Progenitor cell of endocrine pancreas (in vitro differentiated cells): ENCODE measurements at places on chromosomes 11 and 22.

DNA sequence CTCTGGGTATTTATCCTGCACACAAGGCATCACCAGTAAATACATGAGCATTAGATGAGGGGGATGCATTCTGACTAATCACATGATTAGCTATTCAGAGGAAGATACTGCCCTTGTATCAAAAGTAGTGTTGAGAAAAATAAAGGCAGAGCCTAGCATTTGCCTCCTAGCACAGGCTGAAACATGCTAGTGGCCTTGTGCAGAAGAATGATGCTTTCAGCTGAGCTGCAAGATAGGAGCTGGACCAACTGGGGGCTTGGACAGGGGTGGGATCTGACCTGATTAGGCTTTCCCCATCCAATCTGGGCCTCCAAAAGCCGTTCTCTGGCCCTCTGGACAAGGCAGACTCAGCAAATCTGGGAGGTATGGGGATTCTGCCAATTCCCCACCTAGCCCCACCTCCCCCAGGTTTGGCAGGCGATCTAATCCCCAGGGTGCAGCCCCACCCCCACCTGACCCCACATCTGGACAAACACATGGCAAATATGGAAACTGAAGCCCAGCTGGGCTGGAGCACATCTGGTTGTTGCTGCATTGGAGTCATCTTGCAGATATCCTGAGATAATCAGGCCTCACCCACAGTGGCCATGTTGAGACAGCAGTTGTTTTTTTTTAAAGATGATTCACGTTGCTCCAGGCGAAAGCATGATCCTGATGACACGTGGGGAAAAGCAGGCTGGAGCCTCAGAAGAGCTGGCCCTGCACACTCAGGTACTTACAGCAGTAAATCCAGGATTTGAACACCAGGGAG lies 4.4 kb upstream of the MISFA start:
- DNase-seq = no peak

DNA sequence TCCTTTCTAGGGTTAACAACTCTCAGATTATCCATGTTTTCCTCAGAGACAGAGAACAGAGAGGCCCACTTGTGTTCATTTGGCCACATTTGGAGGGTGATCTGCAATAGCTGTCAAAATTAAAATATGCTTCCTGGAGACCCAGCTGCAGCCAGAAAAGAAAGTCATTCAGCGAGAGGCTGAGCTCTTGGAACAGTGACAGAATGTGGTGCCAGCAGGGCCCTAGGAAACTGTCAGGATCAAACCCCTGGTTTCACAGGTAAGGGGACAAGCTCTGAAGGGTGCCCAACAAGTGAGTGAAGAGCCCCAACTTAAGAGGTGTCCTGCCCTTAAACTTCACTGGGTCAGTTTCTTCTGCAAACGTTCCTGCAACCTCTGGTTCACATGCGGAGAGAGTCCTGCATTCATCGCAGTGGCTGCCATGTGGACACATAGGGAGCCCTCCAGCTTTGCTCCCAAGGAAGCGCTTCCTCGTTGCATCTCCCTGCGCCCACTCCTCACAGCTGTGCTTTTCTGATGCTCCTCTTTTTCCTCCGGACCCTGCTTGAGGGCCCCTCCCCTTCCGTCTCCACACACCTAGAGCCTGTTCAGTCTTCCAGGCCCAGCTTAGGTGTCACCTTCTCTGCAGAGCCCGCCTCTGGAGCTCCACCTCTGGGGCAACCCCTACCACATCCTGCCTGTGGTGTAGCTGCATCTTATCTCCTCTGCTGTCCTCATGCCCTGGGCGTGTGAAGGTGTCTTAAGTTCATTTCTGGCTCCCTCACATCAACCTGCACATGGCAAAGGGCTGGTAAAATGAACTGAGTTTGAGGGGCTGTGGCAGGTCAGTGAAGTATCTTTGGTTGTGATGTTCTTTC lies 3.9 kb downstream of the UCP3 start:
- no peak for DNase-seq

DNA sequence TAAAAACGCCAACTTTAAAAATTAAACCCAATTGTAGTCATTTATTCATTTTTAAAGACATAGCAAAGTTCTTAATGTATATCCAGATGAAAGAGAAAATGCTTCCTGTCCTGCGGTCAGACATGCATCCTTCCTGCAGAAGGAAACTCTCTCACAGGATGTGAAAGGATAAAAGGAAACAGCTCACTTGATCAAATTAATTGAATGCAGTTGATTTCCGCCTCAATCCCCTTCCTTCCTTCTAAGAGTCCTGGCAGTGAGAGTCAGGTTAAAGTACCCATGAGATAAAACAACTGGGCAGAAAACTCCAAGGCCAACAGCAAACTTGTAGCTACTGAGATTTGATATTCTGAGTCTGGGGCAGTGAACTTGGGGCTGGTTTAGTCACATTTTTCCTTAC lies 38.5 kb downstream of the CWC15 start:
- no peak for DNase-seq

DNA sequence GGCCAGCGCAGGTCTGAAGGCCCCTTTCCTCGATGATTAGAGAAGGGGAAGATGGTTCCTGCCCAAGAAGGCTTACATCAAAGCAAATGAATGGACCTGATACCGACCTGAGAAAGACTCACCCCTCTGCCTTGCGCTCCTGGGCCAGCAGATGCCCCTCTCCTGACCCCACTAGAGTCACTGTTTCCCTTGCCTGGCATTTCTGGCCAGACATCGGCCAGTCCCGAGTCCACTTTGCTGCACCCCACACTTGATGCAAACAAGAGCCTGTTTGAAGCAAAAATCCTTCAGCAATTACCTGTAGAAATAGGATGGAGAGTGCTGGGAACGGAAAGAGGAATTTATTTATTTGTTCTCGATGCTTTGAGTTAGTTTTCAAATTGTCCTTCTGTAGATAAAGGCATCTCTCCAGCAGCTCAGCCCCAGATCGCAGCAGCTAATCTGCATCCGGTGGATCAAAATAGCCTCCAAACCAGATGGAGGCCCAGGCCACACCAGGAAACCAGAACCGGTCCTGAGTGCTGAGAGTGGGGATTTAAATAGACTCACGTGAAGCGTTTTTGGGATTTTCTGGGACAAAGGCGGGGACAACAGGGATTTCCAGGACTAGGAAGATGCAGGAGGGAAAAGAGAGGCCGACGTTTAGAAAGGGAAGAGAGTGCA lies 148.6 kb downstream of the TRIM29 start:
- DNase-seq = no peak

DNA sequence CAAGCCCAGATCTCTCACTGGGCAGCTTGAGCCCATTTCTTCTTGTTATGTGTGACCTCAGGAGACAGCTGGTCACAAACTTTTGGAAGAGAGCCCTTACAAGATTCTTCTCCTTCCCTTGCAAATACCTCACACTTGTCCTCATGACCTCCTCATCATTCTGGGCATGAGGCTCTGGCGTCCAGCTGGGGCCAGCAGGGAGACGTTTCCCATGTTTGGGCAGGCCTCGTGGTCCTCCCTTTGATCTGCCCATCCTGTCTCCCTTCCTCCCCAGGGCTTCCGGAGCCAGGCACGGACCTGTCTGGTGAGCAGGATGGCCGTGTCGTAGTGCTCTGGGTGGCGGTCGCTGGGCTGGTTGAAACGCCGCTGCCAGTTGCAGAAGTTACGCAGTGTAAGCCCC lies 9.7 kb downstream of the ADAMTS8 start:
- DNase-seq = no peak

DNA sequence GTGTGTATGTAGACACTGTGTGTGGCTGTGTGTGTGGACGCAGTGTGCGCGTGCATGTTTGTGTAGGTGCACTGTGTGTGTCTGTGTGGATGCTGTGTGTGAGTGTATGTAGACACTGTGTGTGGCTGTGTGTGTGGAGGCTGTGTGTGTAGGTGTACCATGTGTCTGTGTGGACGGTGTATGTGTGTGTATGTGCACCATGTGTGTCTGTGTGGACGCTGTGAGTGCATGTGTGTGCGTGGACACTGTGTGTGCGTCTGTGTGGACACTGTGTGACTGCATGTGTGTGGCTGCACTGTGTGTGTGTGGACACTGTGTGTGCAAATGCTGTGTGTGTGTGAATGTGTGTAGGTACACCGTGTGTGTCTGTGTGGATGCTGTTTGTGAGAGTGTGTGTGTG lies 10.3 kb downstream of the TRPM5 start:
- no peak for DNase-seq

DNA sequence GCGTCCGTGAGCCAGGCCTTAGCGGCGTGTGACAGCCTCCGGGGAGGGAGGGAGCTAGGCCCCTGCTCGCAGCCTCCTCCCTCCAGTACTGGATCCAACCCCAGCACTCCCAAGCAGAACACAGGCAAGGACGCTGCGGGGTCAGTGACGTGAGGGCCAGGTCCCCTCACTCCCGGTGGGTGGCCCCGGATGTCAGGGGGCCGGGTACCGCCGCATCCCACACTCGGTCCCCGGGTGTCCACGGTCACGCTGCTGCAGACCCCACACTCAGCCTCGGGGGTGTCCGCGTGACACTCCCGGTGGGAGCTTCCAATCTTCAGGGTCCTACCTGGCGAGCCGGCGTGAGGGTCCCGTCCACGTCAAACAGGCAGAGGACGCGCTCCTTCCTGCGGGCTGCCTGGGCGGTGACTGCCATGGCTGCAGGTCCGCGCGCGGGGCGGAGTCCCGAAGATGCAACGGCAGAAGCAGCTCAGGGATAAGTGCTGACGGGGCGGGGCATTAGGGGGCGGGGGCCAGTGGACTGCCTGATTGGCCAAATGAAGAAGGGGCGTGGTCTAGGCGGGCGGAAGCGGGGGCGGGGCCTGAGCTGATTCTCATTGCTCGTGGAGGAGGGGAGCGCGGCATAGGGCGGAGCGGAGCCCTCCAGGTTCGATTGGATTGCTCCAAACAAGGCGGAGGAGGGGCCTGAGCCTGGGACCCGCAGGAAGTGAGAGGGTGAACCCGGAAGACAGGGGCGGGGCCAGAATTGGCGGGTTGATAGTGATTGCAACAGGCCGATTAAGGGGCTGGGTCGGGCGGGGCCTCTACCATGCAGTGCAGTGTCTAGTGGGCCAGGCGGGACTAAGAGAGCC lies at the start of gene PMM1:
Gene PMM1, minus strand, starts transcription at position 450 of the 851 bp plus-strand sequence. Its CDS starts 35 bp downstream, at position 415.
- DNase-seq = peak; percentile 100

GRCh38 chr22:22565981-22566380 lies 6.9 kb upstream of the PRAME start:
- no peak for DNase-seq

- no peak for DNase-seq
Measured at GRCh38 chr11:125626288-125626950, 1.5 kb downstream of the CHEK1 start.

- no peak for DNase-seq
Measured at GRCh38 chr11:122998727-122999366, 17.2 kb upstream of the BSX start.

GRCh38 chr22:39388261-39389011 lies 11.1 kb upstream of the TAB1 start:
- DNase-seq = peak; percentile 91

DNA sequence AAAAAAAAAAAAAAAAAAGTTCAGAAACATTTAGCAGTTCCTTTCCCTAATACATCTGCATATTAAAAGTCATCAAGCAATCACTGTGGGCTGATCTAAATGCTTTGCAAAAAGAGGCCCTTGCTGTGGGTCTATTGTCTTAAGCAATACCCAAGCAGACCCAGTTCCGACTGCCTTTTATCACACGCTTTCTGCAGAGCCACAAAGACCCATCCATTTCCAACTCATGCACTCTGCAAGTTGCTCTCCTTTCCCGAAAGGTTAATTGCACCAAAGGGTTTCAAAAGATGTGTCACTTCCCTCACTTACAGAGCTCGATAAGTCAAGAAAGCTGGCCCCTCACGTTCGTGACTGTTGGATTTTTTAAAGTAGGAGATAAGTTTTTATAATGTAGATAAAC lies 138.9 kb downstream of the MPPED1 start:
- DNase-seq = peak; percentile 2

DNA sequence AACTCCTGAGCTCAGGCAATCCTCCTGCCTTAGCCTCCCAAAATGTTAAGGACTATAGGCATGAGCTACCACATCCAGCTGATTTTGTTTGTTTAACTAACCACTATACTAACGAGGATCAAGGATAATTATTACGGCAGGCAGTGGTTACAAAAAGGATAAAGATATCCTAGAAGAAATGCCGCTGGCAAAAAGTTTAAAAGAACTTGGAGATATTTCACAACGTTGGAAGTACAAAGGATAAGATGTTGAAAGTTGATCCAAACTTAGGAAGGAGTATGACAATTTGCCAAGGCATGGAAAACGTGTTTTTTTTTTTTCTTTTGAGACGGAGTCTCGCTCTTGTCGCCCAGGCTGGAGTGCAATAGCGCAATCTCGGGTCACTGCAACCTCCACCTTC lies 13.4 kb downstream of the AP5B1 start:
- DNase-seq = no peak

DNA sequence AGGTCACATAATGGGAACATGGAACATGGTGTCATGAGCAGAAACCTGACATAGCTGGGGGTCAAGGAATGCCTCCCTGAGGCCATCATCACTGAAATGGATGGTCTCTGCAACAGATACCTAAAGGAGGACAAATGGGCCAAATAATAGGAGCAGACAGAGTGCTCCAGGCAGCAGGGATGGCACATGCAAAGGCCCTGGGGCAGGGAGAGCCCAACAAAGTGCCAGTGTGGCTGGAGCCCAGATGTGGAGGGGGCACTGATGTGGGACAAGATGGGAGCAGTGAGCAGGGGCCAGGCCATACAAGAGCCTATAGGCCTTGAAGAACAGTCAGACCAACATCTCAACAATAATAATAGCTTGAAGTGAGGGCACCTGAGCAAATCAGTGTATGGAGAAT lies 497.8 kb downstream of the MN1 start:
- no peak for DNase-seq

GRCh38 chr11:18317551-18317950 lies 4.4 kb downstream of the HPS5 start:
- no peak for DNase-seq

DNA sequence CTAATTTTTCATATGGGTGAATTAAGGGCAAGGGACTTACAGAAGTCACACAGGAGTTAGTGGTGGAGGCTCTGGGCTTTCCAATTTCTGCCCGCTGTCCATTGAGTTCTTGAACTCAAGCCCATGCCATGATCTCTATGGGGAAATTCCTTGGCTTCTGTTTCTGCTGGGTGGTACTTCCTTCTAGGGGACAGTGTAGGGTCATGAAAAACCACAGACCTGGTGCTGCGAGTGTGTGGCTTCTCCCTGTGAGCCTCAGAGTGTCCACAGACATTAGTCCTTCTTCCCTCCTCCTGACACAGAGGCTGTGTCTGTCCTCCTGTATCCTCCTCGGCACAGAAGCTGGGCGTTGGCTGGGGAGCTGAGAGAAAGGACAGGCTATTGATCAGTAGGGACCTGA lies 6.3 kb upstream of the SEZ6L start:
- no peak for DNase-seq

DNA sequence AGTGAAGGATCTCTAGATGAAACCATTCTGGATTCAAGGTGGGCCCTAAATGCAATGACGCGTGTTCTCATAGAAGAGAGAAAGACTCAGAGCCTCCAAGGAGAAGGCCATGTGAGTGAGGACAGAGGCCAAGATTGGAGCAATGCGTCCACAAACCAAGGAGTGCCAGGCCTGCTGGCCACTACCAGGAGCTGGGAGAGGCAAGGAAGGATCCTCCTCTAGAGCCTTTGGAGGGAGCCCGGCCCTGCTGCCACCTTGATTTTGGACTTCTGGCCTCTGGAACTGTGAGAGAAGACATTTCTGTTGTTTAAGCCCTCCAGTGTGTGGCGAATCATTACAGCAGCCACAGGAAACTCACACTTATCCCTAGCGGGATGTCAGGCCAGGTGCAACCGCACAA lies 52.7 kb upstream of the SHANK2 start:
- DNase-seq = no peak

- DNase-seq = peak; percentile 34
Measured at GRCh38 chr22:46737976-46738646, at the start of gene CERK. Gene CERK, minus strand, starts transcription at chr22:46738252. Its CDS starts 104 bp downstream, at chr22:46738148.

- no peak for DNase-seq
Measured at GRCh38 chr22:41531715-41532477, 12.4 kb downstream of the POLR3H start.
